Activated CD8-positive, alpha-beta memory T cell treated with anti-CD3 and anti-CD28 coated beads, Interleukin-2, amount 50 U/mL, for 4 hours (primary cell): ENCODE measurements at places on chromosomes 2 and 18.

GRCh38 chr2:116023026-116023425, 1580.6 kb downstream of the DPP10 start:
- DNase-seq = no peak

DNA sequence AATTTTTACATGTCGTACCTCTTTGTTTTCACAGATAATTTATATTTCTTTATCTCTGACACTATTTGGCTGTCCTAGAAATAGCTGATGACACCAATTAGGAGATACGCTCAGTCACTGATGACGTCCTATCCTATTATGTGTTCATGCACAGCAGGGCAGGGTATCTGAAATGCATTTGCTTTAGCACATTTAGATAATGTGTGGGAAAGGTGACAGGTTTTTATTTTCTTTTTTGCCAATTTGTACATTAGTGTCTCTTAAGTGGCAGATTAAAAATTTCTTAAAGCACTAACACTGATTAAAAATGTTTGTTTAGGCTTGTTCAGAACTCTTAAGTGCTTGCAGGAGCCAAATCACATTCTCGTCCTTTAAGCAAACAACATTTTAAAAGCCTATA, 39.7 kb downstream of the CDC42EP3 start:
- no peak for DNase-seq

GRCh38 chr2:26491563-26492167, 13.7 kb upstream of the OTOF start:
- DNase-seq = no peak

DNA sequence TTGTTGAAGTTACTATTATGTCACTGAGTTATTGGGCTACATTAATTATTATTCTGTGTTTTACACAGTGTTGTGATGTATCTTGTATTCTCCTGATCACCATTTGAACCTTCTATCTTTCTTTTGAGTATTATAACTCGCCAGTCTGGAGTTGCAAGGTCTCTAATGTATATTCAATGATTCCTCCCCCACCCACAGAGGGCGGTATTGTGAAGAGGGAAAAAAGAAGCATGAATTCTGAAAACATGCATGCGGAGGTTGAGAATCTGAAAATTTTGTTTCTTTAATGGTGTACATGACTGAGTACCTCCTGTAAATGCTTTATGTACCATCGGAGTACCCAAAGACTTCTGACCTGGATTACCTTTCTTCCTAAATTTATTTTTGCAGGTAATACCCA, 266.6 kb downstream of the NR4A2 start:
- DNase-seq = no peak

DNA sequence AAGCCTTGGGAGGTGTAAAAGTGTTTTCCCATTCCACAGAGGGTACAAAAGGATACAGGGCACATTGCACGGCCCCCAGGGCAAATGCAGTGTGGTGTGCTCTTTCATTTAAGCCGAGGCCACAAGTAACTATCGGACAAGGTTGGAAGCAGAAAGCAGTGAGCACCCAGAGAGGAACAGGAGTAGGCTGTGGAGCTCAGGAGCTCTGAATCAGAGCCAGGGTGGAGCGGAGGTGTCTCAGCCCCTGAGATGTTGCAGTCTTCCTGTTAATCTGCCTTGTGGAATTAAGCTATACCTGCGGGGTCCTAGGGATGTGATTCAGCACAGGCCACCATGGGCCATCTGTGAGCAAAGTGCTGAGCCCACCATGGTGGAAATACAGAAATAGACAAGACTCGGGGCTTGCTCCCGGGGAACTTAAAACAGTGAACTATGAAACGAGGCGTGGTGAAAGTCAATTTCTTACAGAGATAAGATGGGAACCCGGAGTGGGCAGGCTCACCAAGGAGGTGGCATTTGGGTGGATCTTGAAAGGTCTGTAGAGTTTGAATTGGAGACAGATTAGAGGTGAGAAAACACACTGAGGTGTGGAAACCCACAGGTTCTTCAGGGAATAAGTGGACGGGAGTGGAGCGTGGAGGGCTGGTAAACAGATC, 44.0 kb downstream of the ASAP2 start:
- DNase-seq = no peak

GRCh38 chr18:1522249-1522615, 617.6 kb downstream of the ADCYAP1 start:
- no peak for DNase-seq

- no peak for DNase-seq
These were observed 91.0 kb downstream of the CTIF start for GRCh38 chr18:48629730-48630324.

GRCh38 chr18:49365346-49365745, 95.1 kb downstream of the DYM start:
- DNase-seq = no peak

- no peak for DNase-seq
These were observed 987.4 kb downstream of the SUCLG1 start for GRCh38 chr2:83471655-83472054.

GRCh38 chr2:42829671-42830440, 37.5 kb upstream of the HAAO start:
- no peak for DNase-seq

DNA sequence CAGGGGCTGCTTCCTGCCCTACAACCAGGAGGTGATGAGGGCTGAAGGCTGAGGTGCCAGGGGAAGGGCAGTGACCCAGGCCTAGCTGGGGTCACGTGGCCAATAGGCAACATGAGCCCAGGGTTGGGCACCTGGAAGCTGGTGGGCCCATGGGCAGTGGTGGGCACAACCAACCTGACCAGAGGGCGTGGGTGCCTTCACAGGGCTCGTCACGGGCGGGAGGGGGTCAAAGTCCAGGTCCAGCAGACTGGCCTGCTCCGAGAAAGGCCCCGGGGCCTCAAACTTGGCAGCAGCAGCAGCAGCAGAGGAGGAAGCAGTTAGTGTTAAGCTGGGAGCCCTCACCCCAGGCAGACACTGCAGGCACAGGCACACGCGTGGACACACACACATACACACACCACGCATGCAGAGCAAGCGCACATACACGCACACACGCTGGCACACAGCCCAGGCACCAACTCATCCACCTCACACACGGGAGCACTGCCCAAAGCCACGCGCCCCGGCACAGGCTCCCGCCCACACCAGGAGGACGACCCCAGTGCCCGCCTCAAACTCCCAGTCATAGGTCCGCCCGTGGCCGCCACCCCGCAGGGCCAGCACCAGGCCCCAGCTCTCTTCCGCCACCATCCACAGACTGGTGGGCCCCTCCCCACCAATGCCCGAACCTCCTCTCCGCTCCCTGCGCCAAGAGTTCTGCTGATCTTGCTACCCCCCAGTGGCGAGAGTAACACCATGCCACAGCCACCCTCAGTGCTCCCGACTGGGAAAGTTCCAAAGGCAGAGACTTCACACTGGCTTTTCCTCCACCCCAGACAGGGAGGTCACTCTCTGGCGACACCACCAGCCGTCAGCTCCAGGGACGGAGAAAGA, 53.0 kb downstream of the BIN1 start:
- peak; percentile 11 for DNase-seq

DNA sequence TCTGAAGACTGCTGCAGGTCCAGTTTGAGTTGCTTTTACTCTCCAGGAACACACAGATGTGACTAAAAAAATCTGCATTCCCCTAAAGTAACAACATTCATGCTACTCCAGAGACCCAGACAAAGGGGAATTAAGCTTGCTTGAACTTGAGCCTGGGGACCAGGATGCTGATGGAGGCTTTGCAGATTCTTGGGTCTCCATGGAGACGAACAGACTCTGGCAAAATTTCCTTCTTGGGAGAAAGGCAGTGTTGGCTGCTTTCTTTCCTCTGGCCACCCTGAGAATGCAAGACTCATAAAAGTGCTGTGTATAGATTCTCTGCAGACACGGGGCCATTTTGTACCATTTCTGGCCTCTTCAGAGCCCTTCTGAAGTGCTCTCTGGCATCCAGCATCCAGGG, 112.0 kb downstream of the ACTR3 start:
- DNase-seq = no peak

DNA sequence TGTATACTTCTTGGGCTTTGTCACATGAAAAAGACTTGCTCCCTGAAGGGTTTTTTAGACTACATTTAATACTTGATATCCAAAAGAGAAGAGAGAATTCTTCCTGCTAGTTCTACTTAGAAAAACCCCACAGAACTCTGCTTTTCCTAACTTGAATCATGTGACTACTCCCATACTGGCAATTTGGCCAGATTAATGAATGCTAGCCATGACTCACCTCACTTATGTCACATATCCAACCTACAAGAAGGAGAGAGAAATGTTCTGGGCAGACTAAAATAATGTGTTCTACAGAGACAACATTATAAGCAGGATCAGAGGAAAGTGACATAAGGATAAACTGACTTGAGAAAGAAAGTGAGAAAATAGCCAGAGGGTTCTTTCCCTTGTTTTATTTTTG, 249.3 kb upstream of the GULP1 start:
- no peak for DNase-seq

DNA sequence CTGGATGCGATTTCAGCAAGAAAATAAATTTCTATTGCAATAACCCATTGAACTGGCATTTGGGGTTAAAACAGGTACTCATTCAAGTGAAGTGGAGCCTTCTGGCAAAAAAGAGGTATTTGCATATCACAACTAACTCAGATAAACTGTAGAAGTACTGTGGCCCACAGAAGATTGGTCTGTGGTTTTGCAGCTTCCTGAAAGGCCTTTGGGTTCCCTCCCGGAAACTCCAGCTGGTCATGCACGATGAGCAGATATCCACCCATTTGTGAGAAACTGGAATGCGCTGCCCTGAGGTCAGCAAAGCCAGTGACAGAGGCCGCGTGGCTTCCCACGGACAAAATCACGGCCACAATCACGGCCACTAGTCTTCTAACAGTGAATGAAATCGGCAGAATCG, 106.3 kb downstream of the EPHA4 start:
- DNase-seq = no peak

GRCh38 chr2:121746071-121746578, 9.3 kb upstream of the TSN start:
- DNase-seq = no peak

GRCh38 chr2:112644155-112644932, 1.4 kb upstream of the SLC20A1 start:
- no peak for DNase-seq

DNA sequence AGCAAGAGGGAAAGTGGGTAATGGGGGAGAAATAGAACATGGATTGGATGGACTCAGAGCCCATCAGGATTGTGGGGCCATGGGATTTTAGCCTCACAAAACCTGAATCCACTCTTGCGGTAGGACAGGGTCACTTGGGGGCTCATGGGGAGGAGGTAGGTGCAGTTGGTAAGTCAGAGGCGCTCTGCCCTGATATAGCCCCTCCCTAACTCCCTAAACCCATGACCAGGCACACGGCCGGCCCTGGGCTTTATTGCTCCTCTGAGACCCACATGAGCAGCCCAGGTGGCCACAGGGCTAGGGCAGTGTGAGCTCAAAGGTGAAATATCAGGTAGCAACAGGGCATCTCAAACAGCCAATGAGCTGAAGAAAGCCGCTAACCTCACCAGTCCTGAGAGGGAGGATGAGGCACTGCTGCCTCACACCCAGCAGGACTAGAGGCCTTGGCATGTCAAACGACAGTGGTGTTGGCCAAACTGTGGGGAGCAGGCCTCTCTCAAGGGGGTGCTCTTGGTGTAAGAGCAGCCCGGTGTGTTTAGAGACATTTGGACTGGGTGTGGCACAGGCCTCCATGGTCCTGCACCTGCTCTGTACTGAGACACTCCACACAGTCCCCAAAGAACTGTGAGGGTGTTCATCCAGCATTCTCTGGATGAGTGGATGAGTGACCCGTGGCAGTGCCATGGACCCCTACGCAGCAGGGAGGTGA, 90.8 kb upstream of the HS6ST1 start:
- no peak for DNase-seq

- no peak for DNase-seq
These were observed 269.0 kb downstream of the ATAD2B start for GRCh38 chr2:23657934-23658333.

DNA sequence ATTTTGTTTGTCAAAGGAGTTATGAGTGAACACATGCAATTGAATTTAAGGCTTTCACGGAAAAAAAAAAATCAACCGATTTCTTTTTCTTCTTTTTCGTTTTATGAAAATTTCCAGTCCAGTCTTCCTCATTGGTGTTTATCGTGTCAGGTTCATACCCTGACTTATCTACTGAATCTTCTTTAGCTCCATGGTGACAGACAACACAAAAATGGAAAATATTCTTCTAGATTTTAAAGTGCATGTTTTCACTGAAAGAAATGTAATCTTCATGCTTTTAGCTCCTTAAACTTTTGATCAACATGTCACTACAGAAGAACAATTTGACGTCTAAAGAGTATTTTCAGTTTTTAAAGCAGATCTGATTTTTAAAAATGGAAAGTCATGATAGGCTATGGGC, 14.7 kb downstream of the KCNE4 start:
- no peak for DNase-seq

DNA sequence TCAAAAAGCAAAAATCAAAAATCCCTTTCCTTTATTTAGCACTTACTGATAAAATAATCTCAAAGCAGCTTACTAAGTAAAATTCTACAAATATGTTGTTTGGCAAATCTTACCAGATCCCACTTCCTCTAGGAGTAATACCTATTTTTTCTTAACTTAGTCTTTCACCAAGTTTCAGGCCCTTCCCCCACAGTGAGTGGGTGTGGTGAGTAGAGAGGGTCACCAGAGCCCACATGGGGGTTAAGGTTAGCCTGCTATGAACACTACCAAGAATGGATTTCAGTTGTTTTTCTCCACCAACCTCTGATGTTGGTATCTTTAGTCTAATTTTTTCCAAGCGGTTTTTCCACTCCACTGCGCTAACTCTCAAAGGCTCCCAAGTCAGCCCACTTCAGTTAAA, 23.2 kb downstream of the PIAS2 start:
- DNase-seq = no peak

- no peak for DNase-seq
These were observed 69.7 kb upstream of the FOSL2 start for GRCh38 chr2:28322981-28323396.

- DNase-seq = no peak
These were observed 3.8 kb upstream of the BOK start for GRCh38 chr2:241554610-241555322.

GRCh38 chr2:47277987-47278386, 122.9 kb upstream of the STPG4 start:
- DNase-seq = no peak

- no peak for DNase-seq
These were observed 209.3 kb downstream of the SLC4A3 start for GRCh38 chr2:219836647-219837177.

GRCh38 chr18:40243607-40244006, 1711.4 kb upstream of the PIK3C3 start:
- no peak for DNase-seq

DNA sequence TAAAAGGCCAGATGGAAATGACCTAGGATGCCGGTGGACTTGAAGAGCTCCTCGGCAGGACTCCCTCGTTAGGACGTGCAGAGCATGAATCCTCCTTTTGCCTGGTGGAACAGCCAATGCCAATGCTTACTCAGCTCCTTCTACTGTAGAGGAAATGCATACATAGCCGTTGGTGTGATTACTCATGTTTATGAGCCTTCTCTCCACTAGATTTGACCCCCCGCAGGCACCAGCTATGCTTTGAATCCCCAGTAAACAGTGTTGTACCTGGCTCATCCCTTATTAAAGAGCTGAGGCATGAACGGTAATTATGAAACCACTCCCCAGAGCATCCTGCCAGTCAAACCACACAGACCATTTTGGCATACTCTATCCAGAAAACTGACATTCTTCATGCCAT, 172.8 kb downstream of the ANTXR1 start:
- no peak for DNase-seq

GRCh38 chr18:40769786-40770185, 1185.2 kb upstream of the PIK3C3 start:
- DNase-seq = no peak
